MM.1S (cell line): ENCODE measurements at places on chromosomes 6 and 20.

- no peak for DNase-seq
These were observed 25.2 kb downstream of the GHRH start for GRCh38 chr20:37236462-37236861.

GRCh38 chr20:21102603-21103311 is 3.4 kb downstream of the LINC00237 start:
- DNase-seq = no peak

- DNase-seq = no peak
These were observed 70.5 kb upstream of the ADTRP start for GRCh38 chr6:11848852-11849731.

DNA sequence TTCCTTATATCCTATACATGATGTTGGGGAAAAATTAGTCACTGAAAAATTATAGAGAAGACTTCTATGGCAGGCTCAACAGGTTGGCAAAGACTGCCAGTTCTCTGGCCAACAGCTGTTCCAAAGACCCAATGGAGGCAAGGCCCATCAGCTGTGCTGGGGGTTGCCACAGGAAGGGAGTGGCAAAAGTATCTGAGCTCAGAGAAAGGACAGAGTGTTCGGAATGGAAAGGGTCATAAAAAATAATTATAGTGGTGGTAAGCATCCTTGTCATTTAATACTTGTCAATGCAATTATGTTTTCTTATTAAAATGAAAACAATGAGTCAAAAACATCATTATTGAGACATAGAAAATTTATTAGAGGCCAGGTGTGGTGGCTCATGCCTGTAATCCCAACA is 36.1 kb downstream of the FASTKD5 start:
- DNase-seq = no peak

- peak; percentile 27 for DNase-seq
These were observed 926 bp downstream of the MYLIP start for GRCh38 chr6:16129623-16130401.

DNA sequence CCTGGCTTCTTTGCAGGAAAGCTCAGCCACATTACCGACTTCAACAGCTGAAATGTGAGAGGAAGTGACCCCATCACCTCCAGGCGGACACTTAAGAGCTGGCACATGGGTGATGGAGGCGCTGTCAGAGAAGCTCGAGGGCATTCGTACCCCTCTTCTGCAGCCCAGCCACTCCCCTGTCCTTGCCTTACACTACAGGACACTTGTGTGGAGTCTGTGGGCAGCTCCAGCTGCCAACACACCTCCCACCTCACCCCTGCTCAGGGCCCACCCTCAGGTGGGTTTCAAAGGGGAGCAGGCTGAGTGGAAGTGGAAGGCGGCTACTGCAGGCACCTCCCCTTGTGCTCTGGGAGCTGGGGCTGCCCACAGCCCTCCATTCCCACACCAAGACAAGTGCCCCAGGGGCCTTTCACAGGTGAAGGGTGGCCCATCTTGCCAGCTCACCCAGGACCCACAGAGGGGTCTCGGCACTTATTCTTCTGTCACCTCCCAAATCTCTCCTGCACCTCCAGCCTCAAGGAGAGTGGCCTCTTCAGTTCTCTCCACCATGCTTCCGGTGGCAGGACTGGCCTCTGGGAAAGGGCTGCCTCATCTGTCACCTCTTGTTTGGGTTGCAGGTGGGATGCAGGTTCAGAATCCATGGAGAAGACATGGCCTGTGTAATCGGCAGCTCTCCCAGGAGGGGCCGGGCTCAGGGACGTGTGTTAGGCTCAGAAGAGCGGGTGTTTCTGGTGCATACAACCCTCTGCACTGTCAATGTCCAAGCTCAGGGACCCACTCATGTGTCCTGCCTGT is 49.8 kb downstream of the IRF4 start:
- no peak for DNase-seq

GRCh38 chr6:75874224-75874623 is 125.2 kb downstream of the MYO6 start:
- DNase-seq = no peak

- DNase-seq = no peak
These were observed 38.8 kb downstream of the C6orf52 start for GRCh38 chr6:10655508-10656055.

DNA sequence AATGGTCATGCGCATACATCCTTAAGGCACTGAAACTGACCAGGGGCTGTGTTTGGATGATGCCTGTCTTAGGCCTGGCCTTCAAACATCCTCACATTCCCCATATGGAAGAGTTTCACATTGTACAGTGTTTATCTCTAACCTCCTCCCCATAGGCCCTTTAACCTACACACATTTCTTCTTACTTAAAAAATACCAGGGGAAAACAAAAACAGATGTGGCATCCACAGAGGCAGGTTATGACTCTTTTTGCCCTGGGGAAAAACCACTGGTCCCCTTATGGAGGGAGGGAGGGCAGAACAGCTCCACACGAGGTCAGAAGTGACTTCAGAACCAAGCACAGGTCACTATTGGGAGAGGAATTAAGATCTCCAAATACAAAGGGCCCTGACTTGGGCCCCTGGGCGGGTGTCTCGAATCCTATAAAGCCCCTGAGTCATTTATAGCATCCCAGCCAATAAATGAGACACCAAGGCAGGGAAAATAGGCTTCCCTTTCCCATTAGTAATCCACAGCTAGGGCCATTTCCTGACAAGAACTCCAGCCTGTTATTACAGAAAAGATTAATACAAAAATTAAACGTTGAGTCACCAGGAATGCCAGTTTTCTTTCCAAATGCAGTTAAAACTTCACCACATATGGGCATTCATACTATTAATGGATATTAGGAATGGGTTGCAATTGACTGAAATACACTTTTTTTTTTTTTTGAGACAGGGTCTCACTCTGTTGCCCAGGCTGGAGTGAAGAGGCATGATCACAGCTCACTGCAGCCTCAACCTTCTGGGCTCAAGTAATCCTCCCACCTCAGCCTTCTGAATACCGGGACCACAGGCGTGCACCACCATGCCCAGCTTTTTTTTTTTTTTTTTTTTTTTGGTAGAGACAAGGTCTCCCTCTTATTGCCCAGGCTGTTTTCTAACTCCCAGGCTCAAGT is 107.2 kb downstream of the ATP9A start:
- DNase-seq = no peak

DNA sequence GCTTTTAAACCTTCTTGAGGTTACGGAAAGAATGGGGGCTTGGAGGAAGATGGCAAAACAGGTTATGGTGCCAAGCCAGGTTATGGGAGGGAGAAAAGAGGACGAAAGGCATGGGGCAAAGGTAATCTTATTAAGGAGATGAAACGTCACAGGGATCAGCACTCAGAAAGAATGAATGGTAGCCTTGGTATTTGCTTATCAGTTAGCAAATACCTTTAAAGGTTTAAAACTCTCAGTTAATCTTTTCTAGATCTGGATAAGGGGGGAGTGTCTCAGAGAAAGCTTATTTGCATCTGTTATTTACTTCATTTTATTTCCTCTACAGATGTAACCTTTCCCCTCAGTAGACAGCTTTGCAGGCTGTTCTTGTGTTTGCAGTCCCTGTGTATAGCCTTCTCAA is 55.5 kb upstream of the EEF1E1 start:
- no peak for DNase-seq

DNA sequence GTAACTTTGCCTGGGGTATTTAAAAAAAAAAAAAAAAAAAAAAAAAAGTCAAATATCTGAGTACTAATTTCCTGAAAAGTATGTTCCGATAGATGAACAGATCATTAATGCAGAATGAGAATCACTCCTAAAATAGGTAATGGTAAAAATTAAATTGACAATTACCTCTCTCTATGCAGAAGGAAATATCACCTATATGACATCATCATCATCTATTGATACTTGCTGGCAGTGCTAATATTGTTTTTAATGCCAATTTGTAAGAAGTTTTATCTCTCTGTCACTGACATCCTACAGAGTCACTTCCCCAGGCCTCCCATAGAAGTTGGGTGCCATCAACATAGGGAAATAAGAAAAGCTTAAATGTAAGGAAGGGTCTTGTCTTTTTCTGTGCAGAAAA is 29.9 kb downstream of the ADNP start:
- DNase-seq = no peak

DNA sequence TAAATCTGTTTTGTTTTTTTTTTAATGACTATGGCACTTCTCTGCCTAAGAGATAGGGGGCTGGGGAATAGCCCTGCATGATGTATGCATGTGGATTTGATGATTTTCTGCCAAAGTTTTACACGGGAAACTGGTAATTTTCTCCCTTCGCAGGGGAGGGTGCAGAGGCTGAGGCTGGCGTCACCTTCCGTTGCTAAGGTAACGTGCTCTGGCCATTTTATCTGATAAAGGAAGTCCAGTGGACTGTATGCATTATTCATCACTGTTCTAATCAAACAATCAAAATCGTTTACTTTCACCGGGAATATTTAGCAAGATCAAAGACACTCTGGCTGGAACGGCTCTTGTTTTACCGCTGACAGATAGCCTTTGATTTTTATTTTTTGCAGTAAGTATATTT is 789 bp downstream of the PHACTR1 start:
- DNase-seq = no peak

DNA sequence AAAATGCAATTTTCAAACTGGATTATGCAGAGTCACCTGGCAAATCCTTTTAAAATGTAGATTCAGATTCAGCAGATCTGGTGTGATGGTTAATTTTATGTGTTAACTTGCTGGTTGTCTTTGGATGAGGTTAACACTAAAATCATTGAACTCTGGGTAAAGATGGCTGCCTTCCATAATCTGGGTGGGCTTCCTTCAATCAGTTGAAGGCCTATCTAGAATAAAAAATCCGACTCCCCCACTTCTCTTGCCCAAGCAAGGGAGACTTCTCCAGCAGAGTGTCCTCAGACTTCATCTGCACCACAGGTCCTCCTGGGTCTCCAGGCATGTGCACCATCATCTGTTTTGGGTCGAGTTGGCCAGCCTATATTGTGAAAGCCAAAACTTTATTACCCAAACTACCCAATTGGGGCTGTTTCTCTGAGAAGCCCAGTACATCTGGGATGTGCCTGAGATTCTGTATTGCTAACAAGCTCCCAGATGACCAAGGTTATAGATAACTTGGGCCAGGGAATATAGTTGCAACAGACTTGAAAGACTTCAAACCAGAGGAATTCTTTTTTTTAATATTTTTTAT is 1.6 kb upstream of the SLC17A5 start:
- no peak for DNase-seq

DNA sequence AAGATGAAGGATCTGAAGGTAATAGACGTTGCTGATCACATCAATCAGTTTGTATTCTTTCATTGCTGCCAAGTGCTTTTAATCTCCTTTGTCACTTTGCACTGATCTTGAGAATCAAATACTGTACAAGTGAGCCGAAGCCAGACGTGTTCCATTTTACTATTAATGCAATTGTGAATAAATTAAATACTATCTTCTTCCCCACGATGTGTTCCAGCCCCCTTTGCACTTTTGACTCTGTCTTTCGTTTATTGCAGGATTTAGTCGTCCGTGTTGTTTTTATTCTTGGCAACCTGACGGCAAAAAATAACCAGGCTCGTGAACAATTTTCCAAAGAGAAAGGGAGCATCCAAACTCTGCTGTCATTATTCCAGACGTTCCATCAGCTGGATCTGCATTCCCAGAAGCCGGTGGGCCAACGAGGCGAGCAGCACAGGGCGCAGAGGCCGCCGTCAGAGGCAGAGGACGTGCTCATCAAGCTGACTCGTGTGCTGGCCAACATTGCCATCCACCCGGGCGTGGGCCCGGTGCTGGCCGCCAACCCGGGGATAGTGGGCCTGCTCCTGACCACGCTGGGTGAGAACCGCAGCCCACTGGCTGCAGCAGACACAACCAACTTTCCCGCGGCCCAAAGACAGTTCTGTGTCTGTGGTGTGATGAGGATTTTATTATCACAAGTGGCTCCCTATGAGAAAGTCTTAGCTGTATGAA is 104.7 kb downstream of the ARMC2 start:
- DNase-seq = no peak
